ENCODE measurements at places on chromosomes 1 and 21.
A peak's percentile ranks its signal among the peaks of the same experiment; 100 is the strongest.

DNA sequence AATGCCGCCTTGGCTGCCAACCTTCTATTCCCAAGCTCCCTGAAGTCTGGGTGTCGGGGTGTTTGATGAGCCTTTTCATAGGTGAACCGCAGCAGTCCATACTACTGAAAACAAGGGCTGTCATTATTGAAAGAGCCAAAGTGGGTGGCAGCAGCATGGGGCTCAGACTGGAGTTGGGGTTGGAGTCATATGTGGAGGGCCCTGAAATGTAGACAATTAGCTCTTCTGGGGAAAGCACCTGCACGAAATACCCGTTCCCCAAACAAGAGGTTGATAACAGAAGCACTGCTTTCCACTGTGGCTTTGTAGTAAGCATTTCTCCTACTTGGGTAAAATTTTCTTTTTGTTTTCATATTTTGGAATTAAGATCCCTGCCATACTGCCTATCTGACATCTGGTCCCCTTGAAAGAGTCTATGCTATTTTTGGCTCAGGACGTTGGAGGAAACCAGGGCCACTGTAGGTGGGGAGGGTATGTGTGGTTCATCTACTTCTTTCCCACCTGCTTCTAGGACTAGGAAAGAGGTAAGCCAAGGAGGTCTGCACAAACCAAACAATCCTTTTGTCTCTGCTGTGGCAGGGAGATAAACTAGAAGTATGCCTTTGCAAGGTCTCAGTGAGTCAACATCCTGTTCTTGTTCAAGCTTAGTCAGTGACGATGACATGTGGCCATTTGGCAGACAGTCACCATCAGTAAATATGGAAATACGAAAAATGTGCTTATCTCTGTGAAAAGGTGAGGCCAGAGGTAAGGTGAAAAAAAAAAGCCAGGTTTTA lies 197.0 kb upstream of the UBE2U start:
- peak; percentile 4 for DNase-seq

GRCh38 chr1:82604524-82604923 lies 803.8 kb downstream of the ADGRL2 start:
- no peak for DNase-seq

DNA sequence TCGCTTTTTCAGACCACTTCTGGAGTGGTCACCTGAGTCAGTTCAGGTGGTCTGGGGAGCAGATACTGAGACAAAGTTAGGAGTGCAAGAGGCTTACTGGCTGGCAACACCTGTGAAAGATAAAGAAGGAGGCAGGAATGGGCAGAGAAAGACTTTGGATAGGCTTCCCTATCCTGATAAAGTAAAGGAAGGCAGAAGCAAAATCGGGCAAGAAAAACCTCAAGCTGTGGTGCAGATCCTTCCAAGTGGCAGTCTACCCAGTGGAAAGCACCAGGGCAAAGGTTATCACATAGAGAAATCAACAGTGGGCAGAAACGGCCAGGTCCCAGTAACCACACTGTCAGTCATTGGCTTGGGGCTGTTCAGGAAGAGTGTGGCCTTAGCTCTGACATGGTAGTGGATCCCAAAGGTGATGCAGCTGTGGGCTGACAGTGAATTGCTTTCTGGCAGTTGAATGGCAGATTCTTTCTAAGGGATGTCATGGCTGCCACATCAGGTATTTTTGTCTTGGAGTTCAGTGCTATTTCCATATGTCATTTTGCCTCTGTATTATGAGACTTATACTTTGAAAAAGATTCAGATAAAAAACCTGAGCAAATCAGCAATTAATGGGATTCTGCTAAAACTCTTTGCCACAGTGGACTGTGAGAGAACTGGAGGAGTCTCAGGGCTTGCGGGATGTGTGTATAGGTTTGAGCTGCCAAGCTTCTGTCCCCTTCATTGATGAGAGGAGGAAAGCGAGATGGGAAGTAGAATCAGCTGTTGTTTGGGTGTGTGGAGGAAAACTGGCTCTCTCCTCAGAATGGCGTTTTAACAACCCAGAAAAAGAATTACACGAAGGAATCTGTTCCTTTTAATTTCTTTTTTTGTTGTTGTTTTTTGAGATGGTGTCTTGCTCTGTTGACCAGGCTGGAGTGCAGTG lies 8.1 kb upstream of the CGN start:
- no peak for DNase-seq

DNA sequence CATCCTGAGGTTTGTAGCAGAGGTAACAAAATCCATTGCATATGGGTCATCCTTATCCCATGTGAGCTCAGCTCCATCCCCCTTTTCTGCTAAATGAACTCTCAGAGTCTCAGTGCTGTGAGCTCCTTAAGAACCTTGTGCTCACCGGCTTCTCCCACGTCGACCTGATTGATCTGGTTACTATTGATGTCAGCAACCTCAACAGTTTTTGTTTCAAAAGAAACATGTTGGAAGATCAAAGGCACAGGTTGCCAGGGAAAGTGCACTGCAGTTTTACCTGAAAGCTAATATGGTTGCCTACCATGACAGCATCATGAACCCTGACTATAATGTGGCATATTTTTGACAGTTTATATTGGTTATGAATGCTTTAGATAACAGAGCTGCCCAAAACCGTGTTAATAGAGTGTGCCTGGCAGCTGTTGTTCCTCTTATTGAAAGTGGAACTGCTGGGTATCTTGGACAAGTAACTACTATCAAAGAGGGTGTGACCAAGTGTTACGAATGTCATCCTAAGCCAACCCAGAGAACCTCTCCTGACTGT lies 131.4 kb downstream of the HS2ST1 start:
- peak; percentile 65 for DNase-seq

- DNase-seq: no peak
Observed at GRCh38 chr1:117029685-117030084, 28.1 kb downstream of the CD101 start.

DNA sequence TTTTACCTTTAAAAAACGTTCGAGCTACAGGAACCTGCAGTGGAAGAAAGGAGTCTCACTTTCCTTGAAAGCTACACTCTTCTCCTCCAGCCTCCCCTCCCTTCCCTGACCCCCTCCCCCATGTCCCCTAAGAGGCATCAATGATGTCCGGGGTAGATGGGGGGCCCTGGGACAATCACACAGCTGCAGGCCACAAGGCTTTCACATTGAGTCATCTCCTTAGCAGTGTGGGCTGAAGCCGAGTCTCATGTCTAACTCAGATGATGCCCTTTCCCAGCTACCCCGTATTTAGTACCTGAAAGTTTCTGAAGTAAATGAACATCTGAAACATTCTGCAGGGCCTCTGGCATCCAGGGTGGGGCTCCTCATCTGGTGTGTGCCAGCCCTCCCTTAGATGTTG lies 6.3 kb upstream of the GPR25 start:
- peak; percentile 67 for DNase-seq

DNA sequence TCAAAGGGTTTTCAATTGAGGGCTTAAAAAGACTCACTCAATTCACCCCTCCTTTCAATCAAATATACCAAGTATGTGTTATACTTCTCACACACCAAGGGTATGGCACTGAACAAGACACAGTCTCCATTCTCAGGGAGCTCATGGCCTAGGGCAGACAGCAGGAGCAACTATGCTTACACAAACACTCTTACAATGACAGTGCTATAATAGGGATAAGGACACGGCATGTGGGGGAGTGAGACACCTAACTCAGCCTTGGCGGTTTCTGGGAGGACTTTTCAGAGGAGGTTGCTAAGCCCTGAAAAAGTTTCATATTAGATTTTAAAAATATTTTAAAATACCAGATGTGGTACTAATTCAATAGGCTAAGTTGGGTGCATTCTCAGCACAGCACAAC lies 22.7 kb upstream of the SYT6 start:
- DNase-seq: no peak

DNA sequence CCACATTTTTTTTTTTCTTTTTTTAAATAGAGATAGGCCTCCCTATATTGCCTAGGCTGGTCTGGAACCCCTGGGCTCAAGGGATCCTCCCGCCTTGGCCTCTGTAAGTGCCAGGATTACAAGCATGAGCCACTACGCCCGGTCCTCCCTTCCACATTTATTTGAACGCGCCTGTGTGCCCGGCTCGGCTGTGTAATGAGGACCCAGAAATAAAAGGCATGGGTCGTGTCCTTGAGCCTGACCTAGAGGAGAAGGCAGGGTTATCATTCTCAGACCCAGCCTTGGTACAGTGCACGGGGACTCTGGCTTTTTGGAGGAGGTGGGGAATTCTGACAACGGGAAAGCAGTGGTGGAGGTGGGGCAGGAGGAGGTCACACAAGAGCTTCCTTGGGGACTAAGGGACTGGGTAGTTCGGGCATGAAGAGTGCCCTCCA lies 841 bp downstream of the CENPF start:
- DNase-seq: no peak

- DNase-seq: no peak
Observed at GRCh38 chr1:30319765-30320580, 403.4 kb downstream of the MATN1 start.

- DNase-seq: no peak
Observed at GRCh38 chr1:212916481-212917133, 33.7 kb upstream of the VASH2 start.

DNA sequence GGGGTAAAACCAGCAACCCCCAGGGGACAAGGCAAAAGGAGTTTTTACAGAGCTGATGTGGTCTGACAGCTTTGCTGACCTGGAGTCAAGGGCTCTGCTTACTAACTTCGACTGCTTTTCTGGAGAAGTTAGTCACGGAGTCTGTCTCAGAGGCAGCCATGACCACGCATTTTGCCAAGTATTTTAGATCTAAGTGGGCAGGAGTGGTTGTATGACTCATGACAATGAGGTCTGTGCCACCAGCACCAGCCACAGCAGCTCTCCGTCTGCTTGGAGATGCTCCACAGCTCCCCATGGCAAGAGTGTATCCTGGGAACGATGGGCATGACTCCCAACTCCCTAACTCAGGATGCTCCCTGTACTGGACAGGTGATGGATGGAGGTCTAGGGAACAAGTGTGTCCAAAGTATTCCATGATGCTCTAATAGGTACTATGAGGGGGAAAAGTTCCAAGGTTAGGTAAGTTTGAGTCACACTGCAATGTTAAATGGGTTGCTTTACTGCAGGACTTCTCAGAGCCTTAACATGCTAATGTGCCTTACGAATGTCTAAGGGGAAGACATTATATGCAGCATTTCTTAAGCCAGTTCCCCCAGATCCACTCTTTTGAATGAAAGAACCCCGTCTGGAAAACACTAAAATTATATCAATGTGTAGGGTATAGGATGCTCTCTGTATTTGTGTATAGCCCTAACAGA lies 359.0 kb downstream of the HHAT start:
- peak; percentile 26 for DNase-seq

GRCh38 chr21:27067226-27067625 lies 100.3 kb upstream of the ADAMTS5 start:
- no peak for DNase-seq

DNA sequence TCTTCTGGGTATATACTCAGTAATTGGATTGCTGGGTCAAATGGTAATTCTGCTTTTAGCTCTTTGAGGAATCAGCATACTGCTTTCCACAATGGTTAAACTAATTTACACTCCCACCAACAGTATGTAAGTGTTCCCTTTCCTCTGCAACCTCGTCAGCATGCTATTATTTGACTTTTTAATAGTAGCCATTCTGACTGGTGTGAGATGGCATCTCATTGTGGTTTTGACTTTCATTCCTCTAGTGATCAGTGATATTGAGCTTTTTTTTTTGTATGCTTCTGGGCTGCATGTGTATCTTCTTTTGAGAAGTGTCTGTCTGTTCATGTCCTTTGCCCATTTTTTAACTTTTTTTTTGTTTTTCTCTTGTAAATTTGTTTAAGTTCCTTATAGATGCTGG lies 279.4 kb downstream of the PTGER3 start:
- DNase-seq: no peak

DNA sequence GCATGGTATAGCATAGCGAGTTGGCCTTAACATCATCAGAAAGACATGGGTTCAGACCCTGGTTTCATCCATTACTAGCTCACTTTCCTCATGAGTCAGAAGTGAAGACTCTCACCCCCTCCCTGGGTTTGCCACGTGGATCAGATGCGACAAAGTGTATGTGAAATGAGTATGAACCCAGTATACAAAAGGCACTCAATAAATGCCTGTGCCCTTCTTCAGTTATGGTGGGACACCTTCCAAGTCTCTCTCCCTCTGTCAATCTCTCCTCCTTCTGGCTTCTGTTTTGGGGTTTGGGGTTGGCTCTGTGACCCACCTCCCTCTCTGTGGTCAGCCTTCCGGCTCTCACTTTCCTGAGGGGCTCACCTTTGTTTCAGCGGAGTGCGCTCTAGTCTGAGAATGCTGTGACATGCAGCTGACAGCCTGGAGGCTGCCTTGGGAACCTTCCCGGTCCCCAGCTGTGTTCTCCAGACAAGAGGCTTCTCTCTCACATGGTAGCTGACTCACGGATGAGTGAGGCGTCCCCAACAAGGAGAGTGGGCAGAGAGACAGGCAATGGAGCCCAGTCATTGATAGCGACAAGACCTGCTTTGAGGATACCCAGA lies 155.0 kb upstream of the EDN2 start:
- peak; percentile 74 for DNase-seq

GRCh38 chr1:211753649-211754251 lies 76.8 kb downstream of the LPGAT1 start:
- DNase-seq: no peak

DNA sequence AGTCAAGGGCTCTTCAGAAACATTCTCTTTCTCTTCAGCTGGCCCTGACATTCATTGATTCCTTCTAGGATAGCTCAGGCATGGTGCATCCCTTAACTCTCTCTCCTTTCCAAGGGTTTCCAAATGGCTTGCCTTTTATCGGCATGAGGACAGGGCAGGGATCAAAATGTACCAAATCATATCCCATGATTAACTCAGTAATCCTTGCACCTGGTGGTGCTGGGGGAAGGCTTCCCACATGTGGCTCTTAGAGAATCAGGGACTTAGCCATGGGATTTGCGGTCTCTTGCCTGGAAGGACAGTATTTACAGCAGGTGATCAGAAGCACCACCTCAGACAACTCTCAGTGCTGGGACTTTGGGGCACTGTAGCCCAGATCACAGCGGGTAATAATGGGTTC lies 46.2 kb upstream of the EDEM3 start:
- no peak for DNase-seq

DNA sequence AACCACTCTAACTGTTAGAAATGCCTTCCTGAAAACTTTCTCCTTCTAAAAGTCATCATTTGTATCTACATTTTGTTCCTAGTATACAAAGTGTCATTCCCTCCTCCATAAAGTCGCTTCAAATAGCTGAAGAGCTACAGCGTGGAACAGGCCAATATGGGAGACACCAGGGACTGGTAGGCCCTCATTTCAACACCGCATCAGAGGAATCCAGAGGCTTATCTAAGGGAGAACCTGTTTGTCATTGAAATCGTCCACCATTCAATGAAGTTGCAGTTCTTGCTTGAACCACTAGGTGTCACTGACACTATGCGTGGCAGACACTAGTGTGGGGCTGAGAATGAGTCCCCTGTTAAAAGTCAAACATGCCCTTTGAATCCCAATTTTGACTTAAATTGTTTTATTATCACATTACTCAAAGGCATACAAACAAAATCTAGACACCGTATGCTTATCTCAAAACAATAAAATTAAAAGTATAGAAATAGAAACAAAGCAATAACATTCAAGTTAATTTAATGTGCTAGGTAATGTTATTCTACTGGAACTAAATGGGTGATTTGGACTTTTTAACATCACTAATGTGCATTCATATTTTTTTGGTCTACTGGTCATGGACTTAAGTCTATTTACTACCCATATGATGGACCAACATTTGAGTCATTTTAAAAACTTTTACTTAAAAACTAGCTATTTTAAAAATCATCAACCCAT lies 182.3 kb downstream of the FCRL5 start:
- peak; percentile 40 for DNase-seq

All from activated T-cell treated with anti-CD3 and anti-CD28 coated beads, Interleukin-2, amount 50 U/mL, for 72 hours (primary cell).